ENCODE measurements at places on chromosomes 7 and 10. TPM values are rescaled to one million over a fixed set of nuclear protein-coding genes. Genes with fewer than 3 reads are reported as not detected.

DNA sequence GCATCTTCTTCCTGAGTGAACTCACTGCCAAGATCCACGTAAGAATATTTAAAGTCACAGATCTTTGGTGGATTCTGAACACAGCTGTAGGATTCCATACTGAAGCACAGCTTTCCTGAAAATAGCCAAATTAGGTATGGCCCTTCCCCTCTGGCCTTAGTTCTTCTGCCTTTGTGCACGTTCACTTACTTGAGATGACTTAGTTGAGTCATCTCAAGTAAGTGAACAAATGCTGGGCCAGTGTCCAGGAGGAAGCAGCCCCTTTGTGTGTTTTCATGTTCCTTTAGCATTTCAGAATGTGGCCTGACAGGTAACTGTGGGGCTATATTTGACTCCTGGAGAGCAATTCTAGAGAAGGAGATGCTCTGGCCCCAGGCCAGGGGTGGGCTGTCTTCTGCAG, 51.5 kb downstream of the CCNY start:
- peak; percentile 21 for DNase-seq

DNA sequence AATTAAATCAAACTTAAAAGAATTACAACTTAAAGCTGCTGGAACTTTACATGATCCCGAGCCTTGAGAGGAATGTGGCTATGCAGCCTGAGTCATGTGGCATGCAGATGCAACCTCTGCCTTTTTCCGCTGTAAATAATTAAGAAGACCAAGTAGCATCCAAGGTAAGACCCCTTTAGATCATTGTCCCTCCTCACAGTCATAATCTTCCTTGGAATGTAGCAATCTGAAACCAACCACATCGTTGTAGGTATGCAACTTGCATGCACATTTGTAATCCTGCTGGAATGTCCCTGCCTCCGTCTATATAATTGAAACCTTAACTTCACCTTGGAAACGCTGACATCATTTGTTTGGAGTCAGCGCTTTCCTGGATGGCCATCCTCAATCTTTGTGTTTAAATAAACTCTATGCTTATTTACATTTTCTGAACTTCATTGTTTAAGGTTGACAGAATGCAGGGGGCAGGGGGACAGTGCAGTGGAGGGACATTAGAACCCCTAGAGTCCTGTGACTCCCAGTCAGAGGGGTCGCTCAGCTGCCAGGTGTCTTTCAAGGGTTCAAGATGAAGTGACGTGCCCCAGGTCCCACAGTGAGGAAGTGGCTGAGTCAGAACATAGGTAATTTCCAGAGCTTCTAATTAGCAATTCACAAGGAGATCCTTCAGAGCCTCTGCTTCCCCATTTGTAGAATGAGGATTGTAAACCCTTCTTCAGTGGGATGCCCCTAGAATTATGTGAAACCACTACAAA, 110.7 kb downstream of the RALA start:
- DNase-seq: peak; percentile 62

- no peak for DNase-seq
Measured at GRCh38 chr7:142943706-142944268, 4.5 kb downstream of the LLCFC1 start.

DNA sequence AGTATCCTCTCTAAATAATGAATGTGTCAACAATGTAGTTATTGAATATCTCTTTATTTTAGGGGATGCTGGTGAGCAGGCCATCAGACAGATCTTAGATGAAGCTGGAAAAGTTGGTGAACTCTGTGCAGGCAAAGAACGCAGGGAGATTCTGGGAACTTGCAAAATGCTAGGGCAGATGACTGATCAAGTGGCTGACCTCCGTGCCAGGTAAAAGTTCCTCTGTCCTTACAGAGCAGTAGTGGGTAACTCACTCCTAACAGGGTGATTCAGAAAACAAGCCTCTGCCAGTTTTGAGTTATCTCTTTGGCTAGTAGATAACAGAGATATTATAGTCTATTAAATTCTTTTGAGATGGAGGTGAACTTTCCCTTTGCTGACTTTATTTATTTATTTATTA, 67.3 kb downstream of the AP3M1 start:
- DNase-seq: no peak

DNA sequence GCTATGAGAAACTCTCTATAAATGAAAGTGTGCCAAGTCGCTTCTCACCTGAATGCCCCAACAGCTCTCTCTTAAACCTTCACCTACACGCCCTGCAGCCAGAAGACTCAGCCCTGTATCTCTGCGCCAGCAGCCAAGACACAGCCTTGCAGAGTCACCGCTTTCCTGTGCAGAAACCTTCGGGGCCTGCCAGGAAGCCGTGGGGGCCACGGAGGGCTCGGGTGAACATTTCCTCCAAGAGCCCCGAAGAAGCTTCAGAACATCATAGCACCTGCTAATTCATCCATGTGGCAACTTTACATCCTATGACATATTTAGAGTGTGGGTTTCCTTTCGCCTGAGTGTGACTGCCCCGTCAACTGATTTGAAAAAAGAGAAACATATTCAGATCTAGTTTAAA, 55.7 kb upstream of the PRSS58 start:
- no peak for DNase-seq

DNA sequence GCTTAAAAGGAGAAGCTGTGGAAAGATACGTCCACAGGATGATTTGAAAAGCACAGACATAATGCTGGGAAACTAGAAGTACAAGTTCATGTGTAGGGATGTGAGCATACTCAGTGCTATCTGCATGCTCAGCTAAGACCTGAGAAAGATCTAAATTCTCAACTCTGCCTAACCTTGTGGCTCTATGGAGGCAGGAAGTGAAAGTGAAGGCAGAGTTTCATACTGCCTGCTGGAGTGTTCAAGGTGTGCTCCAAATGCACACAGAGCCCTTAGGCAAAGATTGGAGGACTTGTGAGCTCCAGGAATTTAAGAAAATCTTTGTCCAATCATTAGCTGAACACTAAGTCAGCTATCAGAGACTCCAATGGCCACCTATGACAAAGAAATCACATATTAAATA, 190.9 kb downstream of the RNLS start:
- no peak for DNase-seq

GRCh38 chr7:155326385-155326784, 28.7 kb downstream of the INSIG1 start:
- no peak for DNase-seq

POLR2J2 gene
- total RNA-seq: 1.5 TPM

OR2A42 gene
- total RNA-seq: not detected

PTN gene
- total RNA-seq: 0.23 TPM

ECHDC3 gene
- 2.1 TPM for total RNA-seq

SPDYE9 gene
- total RNA-seq: not detected

SPDYE17 gene
- not detected for total RNA-seq

All from HT1080 (cell line).